GM12892 (cell line): ENCODE measurements at places on chromosomes 3 and 15.

DNA sequence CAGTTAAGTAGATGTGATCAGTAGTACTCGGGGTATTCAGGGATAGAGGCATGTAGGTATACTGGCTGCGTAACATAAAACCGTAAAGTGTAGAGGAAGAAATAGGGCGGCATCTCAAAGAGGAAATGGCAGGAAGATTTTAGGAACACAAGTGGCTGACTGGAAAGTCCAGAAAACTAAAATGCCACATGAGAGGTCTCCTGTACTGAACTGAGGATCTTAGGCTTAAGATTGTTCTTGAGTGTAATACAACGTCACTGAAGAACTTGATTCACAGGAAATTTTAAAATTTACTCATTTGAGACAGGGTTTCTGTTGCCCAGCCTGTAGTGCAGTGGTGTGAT lies 2.3 kb upstream of the LMLN start:
- no peak for DNase-seq

DNA sequence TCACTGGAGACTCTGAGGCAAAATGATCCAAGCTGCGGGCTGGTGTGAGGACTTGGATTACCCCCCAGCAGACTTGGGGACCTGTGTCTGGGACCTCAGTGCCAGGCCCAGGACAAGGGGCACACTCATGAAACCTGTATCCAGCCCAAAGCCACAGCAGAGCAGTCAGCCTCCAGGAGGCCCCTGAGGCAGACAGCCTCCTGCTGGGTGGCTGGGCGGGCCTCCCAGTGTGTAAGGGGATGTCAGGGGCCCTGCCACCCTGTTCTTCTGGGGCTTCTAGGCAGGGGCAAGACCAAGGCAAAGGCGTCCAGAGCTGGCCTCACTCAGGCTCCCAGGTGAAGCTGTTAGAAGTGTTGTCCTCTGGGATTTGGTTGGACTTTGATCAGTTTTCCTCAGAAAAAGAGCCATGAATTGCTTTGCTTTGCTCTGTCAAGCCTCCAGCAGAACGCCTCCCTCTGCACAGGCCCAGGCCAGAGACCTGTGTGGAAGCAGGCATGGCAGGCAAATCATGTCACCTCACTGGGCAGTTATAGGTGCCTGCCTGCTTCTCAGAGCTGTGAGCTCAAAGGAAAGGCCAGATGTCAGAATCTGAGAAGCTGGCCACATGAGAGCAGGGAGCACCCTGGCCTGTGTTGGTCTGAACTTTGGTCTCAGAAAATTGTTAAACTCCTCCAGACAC lies 77.4 kb downstream of the SMAD6 start:
- DNase-seq = no peak

DNA sequence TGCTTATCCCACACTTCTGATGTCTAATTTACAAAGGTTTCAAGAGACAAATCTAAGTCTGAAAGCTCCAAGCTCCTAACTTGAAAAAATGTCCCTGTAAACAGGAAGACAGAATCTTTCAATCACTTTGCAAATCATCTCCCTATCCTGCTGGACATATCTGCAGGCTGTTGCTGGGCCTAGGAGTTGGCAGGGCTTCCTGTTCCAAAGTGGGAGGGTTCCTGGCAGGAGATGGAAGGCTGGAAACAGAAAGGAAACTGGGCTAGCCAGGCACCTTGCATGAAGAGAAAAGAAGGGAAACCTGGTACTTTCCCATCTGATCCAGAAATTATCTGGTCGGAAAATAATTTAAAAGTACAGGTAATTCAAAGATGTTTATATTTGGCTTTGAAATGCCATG lies 227.3 kb upstream of the IL12A start:
- DNase-seq = no peak

- peak; percentile 9 for DNase-seq
Observed at GRCh38 chr15:97903971-97904572, 56.4 kb upstream of the ARRDC4 start.

GRCh38 chr3:29475305-29475840 lies 194.5 kb downstream of the RBMS3 start:
- no peak for DNase-seq

DNA sequence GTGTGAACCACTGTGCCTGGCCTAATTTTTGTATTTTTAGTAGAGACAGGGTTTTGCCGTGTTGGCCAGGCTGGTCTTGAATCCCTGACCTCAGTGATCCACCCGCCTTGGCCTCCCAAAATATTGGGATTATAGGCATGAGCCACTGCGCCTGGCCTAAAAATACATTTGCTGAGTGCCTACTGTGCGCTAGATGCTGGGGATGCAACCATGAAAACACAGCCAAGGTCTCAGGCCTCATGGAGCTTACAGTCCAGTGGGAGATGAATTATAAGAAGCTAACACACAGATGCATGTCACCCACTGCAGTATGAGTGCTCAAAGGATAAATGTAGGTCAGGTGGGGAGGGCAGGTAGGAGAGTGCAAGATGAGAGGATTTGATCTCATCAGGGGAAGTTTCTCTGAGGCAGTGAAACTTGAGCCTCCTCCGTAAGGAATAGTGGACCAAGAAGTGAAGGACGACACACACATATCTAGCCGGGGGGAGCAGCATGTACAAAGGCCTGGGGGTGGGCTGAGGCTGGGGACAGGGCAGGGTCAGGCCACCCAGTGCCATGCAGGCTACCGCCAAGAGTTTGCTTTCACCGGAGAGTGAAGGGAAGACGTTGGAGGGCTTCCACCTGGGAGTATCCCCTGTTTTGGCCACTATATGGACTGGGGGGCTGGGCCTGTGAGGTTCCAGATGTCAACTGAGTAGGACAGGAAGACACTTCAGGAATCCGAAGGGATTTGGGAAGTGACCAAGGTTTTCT lies 24.3 kb downstream of the IRAK2 start:
- DNase-seq = no peak

DNA sequence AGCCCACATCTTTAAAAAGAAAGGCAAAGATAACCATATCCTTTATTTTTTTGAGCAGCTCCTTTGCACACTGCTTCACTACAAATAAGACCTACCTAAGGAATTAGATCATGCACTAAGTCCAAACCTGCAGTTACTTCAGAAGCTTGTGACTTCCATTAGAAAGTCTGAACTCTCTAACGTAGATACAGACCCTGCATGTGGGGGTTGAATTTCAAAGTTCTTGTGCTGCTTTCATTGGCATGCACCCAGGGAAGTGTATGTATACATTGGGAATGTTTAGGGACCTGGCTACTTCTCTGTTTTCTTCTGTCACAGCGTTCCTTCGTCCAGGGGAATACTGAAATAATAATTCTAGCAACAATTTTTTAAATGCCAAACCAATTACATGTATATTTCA lies 185.2 kb upstream of the IL12A start:
- no peak for DNase-seq

DNA sequence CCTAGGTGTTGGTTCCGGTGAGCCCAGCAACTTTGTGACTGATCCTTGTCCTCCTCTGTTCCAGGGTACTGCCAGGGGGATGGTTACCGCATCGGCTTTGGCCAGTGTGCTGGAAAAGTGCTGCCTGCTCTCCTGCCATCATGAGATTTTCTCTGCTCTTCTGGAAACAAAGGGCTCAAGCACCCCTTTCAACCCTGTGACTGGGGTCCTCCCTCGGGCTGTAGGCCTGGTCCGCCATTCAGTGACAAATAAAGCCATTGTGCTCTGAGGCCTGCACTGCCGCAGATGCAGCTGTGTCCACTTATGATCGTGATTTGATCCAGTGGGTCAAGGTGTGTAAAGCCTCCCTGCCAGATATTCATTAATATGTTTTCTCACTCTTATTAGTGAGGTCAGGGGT lies 33.3 kb downstream of the FAH start:
- DNase-seq = no peak

- DNase-seq = no peak
Observed at GRCh38 chr15:25510146-25510545, 71.3 kb upstream of the UBE3A start.

- DNase-seq = no peak
Observed at GRCh38 chr3:172051310-172051956, 12.1 kb downstream of the FNDC3B start.

DNA sequence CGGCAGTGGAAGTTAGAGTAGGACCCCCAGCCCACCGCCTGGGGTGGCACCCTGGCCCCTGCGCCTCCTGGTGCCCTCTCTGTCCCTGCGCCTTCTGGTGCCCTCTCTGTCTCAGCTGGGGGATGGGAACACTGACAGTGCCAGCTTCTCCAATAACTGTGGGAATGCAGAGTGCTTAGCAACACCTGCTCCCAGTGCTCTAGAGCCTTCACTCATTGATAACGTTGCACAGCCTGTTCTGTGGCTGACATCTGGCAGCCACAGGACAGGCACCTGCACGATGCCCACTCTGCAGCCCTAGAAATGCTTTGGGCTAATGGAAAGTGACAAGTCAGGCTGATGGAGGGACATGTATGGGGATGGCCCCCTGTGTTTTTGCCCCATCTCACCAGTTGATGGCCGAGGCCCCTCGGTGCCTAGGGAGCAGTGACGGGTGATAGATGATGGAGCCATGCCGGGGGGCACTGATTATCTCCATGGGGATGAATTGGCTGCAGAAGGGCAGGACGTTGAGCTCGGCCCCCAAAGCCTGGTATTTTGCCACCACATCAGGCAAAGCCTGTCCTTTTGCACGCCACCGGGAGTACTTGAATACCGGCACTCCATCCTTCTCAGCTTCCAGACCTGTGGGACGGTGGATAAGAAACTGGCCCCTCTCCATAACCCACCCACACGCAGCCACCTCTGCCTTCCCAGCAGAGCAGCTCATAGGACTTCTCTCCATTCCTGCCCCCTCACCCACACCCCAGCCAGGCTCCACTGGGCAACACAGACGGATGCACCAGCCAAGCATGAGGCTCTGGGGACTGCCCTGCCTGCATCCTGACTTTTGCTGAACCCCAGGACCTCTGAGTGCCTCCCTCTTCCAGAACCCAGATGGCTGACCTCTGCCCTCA lies 22.1 kb downstream of the ALDH1L1 start:
- no peak for DNase-seq

GRCh38 chr3:158104431-158104921 lies 1.7 kb downstream of the SHOX2 start:
- no peak for DNase-seq

DNA sequence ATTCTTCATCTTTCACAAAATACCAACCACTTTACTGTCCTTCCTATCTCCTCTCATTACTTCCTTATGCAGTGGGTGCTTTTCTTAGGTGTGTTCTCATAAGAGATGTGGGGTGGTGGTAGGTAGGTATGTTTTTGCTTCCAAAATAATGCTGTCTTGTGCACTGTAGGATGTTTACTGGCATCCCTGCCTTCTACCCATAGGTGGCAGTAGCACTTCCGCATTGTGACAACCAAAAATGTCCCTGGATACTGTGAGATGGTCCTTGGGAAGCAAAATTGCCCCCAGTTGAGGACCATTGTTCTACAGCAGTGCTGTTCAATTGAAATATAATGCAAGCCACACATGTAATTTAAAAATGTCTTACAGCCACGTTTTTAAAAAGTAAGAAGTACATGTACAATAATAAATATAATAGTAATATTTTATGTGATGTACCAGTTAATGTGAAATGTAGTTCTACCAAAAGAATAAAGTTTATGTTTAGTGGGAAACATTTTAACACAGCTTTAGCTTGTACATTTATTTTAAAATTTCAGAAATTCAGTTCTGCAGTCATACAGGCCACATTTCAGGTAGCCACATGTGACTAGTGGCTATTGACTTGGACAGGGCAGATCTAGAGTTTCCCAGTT lies 75.2 kb downstream of the NEO1 start:
- no peak for DNase-seq

- no peak for DNase-seq
Observed at GRCh38 chr3:8503871-8504610, 2.4 kb downstream of the LMCD1 start.

DNA sequence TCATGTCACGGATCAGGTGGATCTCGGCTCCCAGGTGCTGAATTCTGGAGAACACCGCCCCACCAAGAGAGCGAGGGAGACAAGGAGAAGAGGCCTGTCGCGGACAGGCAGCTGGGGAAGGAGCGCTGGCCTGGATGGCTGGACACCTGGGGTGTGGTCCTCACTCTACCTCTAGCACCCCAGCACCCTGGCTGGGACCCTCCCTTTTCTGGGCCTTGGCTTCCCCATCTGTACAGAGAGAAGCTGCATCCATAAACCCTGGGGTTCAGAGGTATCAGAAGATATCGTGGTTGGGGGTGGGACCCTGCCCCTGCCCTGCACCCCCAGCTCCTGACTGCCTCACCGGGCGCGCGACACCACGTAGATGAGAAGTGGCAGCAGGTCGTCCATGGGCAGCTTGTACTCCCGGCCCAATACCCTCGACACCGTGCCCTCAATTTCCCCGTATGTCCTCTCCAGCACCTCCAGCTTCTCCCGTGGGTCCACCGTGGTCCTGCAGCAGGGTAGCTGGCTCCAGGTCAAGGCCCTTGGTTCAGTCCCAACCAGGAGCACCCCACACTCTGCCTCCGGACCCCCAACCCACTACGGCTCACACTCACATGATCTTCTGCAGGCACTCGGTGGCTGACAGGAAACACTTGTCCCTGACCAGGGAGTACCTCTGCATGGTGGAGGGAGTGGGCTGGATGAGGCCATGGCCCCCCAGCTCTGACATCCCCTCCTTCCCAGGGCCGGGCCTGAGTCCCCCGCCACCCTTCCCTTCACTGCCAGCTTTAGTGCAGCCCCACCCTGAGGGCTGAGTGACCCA lies 21.7 kb downstream of the ALS2CL start:
- DNase-seq = peak; percentile 2

- no peak for DNase-seq
Observed at GRCh38 chr15:29765234-29765841, 56.9 kb downstream of the TJP1 start.

GRCh38 chr3:195559723-195560409 lies 16.7 kb upstream of the PPP1R2 start:
- no peak for DNase-seq

DNA sequence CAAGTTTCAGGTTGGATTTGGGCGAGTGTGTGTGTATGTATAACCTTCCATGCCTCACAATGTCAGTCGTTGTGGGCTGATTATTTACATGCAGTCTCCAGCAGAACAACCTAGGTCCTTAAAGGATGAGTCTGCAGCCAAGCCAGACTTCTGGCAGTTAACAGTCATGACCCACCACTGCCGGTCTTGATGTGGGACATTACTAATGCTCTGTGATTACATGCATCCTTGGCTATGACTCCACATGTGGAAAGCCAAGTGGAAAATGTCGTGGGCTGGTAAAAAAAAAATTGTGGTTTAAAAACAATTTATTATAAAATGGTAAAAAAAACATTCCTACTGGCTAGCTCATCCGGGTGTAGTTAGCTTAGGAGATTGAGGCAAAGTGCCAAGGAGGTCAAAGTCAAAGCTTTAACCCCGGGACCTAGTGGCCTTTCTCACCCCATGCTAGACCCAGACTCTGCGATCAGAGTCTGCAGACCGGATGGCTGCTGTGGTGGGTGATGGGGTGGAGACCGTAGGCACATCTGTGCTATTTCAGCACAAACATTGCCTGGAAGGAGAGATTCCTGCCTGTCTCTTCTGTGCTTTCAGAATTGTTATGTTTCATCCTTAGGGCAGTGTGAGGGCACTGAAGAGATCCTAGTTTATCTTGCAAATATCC lies 6.8 kb downstream of the RARRES1 start:
- no peak for DNase-seq

- no peak for DNase-seq
Observed at GRCh38 chr15:70566989-70567388, 196.4 kb downstream of the UACA start.

GRCh38 chr3:193971261-193971751 lies 164.6 kb upstream of the HES1 start:
- no peak for DNase-seq

- no peak for DNase-seq
Observed at GRCh38 chr3:135649361-135649760, 316.2 kb upstream of the PPP2R3A start.
